T-helper 2 cell treated with Interferon-gamma antibody and Interleukin-4, amounts not matched to agents 5 μg/mL and 100 μg/mL, for 36 hours (primary cell): ENCODE measurements at places on chromosomes 7 and 10.

GRCh38 chr7:77351539-77352004, 64.6 kb downstream of the GSAP start:
- DNase-seq = peak; percentile 59

DNA sequence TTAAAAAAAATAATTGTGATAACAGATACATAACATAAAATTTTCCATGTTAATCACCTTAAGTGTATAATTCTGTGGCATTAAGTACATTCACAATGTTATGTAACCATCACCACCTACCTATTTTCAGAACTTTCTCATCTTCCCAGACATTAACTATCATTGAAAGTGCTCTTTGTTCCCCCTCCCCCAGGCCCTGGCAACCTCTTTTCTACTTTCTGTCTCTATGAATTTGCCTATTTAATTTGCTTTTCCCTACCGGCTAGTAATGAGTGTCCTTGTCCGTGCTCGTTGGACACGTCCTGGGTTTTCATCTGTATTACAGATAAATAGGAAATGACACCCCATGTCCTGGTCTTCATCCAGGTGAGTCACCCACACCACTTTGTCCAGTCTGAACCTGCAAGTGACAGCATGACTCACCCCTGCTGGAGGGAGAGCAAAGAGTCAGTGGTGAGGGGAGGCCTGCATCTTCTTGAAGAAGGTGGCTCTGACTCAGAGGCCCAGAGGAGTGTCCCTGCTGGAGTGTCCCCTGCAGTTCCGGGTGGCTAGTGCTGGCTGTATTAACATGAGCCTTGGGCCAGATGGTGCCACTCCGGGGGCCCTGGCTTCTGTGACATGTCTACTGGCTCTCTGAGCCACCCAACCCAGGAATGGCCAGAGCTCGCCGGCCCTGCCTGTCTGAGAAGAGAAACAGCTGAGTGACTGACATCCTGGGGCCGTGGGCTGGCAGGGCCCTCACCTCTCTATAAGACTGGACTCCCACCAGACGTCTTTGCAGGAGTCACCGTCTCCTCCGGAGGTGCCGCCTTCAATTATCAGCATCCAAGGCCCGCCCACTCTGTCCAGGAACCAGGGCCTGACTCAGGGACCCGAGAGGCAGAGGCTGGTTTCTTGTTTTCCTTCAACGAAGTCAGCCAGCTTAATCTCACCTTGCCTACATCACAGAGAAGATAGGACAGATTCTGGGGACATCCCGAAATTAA, 503.2 kb upstream of the MKI67 start:
- no peak for DNase-seq

GRCh38 chr7:117119192-117119924, 166.1 kb downstream of the ST7 start:
- peak; percentile 35 for DNase-seq

DNA sequence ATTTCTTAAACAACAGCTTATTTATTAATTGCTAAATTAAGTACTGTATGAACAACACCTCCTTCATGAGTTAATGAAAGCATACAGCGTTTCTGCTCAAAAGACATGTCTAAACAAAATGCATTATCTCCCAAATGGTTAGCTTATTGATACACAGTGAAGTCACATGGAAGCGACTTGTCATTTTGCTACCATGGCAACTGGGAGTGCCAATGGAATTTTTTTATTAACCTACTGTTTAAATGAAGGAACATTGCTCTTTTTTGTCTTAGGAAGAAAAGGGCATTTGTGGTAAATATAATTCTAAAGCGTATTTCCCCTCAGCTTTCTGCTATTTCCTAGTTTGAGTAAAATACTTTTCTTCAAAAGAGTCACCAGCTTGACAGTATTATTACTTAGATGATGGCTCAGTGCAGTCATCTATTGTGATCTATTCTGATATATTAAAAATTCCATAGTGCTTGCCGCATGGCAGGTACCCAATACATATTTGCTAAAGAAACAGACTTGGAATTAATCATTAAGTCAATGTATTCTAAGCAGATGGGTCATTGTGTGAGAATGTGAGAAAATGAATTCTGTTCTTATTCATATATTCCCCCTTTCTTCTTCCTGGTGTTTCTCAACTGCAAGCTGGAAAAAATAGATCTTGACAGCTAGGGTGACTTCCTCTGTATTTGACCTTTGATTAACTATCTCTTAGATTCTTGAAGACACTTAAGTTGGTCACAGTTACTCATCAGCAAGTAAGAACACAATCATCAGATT, 818.3 kb downstream of the MAGI2 start:
- no peak for DNase-seq

GRCh38 chr10:73408978-73409521, 4.8 kb downstream of the ANXA7 start:
- no peak for DNase-seq

GRCh38 chr7:6579446-6579845, 2.2 kb downstream of the ZDHHC4 start:
- no peak for DNase-seq

- DNase-seq = peak; percentile 32
Observed at GRCh38 chr7:50212666-50213621, 91.6 kb upstream of the IKZF1 start.

GRCh38 chr10:121683366-121683765, 85.1 kb upstream of the FGFR2 start:
- no peak for DNase-seq

GRCh38 chr7:135714534-135715009, 13.4 kb downstream of the SLC13A4 start:
- DNase-seq = no peak

DNA sequence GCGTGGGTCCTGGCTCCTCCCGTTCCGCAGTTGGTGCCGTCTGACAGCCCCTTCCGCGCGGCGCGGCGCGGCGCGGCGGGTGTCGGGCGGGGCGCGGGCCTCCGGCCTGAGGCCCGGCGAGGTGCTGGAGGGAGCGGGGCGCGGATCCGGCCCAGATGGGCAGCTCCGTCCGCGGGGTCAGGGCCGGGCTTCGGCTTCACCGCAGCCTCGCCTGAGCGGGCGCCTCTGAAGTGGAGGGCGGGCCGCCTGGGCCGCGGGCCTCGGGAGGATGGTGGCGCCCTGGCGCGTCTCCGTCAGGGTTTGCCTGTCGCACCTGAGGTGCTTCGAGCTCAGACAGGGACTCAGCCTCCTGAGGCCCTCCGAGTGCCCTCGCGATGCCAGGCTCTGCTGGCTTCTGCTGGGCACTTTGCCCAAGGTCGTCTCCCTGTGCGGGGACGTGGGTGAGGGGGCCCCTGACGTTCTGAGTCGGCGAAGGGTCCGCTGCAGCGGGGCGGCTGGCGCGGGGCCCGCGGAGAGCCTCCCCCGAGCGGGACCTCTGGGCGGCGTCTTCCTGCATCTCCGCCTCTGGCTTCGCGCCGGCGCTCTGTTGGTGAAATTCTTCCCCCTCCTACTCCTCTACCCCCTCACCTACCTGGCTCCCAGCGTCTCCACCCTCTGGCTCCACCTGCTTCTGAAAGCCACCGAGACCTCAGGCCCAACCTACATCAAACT, 473 bp downstream of the ADCK2 start:
- no peak for DNase-seq

DNA sequence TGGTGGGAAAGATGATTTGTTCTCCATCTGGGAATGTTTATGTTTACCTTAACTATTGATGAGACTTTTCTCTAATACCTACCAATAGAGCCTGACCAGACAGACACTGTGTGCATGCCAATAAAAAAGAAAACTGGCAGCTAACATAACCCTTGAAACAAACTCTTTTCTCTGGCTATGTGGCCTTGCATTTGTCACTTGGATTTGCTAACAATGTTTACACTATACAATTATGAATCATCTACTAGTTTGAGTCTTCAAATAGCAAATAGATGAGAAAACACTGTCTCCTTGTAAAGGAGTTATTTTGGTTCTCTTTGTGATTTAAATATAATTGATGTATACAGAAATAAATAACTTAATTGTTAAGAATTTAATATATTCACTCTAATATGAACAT, 273.1 kb downstream of the SEMA3D start:
- no peak for DNase-seq

GRCh38 chr7:154653281-154653680, 349.6 kb downstream of the PAXIP1 start:
- no peak for DNase-seq

GRCh38 chr7:80935991-80936780, 17.3 kb upstream of the SEMA3C start:
- DNase-seq = no peak

- no peak for DNase-seq
Observed at GRCh38 chr7:38020121-38020785, 99.8 kb downstream of the EPDR1 start.

GRCh38 chr7:184294-185264, 7.8 kb upstream of the FAM20C start:
- no peak for DNase-seq

DNA sequence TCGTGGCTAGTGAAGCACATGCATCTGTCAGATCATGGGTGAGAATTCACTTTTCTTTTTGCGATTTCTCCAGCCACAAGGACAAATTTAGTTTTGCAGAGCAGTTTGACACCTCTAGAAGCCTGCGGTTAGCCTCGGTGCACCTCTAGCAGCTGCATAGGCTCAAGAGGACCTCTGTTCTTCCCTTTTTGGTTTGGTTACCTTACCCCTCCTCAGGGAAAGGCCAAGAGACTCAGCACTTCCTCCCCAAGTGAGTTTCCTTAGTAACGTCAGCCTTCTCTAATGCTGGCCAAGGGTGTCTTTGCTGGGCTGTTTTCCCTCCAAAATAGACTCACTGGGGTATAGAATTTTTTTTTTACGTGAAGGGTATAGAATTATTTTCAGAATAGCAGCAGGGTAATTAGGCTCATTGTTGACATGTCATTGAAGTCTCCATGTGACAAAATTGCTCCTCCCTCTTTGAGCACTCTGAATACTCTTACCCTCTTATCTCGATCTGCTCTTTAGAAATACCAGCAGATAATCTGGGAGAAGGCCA, 97.8 kb downstream of the AUTS2 start:
- no peak for DNase-seq

DNA sequence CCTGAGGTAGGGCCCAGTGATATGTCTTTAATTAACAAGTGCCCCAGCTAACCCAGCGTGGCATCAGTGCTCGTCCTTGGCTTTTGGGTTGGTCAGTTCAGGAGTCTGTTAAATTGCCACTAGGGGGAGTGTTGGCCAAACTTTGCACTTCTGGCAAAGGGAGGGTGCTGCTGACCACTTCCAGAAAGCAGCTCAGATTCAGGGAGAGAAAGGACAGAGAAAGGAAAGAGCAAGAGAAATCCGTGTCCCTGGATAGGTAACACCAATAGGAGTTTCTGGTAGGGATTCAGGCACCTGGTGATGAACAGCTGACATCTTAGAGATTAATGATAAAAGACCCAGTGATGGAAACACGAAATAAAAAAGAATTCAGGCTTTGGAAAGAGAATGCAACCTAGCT, 243.1 kb upstream of the AOAH start:
- DNase-seq = no peak

- DNase-seq = no peak
Observed at GRCh38 chr7:156703209-156703608, 62.6 kb downstream of the RNF32 start.

DNA sequence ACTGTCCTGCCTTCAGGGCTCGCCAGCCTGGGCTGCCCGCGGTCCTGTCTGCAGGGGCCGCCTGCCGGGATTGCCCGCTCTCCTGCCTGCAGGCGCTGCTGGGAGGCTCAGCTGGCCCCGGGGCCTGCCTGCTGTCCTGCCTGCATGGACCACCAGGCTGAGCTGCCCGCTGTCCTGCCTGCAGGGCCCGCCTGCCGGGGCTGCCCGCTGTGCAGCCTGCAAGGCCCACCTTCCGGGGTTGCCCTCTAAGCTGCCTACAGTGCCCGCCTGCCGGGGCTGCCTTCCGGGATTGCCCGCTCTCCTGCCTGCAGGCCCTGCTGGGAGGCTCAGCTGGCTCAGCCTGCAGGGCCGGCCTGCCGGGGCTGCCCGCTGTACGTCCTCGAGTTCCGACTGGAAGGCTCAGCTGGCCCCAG, 164.4 kb downstream of the GLRX3 start:
- no peak for DNase-seq

DNA sequence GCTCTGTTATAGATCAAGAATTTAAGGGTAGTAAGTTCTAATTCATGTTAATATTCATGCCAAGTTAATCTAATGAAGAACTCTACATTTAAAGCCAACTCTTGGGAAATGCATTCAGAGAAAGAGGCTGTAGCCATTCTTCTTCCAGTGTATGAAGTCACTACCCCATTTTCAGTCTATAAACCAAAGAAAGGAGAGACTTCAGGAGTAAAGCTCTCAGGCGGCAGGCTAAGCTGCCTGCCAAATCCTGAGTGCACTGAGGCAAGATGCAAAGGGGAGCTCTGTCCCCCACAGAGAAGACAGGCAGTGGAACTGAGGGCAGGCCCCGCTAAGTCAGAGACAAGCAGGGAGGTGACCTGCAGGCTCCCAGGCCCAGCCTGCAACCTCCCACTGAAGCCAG, 41.5 kb downstream of the SLIT1 start:
- no peak for DNase-seq

DNA sequence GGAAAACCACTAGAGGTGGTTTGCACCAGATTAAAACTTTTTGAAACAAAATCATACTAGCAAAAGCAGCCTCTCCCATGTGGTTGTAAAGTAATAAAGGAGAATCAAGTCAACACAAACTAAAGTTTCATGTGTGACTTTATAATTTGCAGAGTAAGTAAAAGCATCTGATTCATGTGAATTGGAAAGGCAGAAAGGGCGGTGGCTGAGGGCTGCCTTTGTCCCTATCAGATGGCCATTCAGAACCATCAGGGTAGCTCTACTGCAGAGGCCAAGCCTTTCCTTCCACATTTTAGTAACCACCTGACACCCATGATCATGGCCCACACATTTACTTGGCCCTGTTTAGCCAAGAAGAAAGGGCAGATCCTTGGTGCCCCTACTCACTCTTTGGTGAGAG, 15.7 kb downstream of the WNT16 start:
- DNase-seq = no peak

DNA sequence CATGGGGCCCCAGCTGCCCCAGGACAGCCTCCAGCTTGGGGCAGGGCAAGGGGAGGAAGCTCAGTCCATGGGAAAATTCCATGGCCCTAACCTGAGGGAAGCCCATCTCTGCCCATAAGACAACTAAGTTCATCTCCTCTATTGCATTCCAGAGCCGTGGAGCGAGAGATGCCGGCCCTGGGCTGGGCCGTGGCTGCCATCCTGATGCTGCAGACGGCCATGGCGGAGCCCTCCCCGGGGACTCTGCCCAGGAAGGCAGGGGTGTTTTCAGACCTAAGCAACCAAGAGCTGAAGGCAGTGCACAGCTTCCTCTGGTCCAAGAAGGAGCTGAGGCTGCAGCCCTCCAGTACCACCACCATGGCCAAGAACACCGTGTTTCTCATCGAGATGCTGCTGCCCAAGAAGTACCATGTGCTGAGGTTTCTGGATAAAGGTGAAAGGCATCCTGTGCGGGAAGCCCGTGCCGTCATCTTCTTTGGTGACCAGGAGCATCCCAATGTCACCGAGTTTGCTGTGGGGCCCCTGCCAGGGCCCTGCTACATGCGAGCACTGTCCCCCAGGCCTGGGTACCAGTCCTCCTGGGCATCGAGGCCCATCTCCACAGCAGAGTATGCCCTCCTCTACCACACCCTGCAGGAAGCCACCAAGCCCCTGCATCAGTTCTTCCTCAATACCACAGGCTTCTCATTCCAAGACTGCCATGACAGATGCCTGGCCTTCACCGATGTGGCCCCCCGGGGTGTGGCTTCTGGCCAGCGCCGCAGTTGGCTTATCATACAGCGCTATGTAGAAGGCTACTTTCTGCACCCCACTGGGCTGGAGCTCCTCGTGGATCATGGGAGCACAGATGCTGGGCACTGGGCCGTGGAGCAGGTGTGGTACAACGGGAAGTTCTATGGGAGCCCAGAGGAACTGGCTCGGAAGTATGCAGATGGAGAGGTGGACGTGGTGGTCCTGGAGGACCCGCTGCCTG, 4.3 kb downstream of the AOC1 start:
- DNase-seq = no peak

- DNase-seq = no peak
Observed at GRCh38 chr10:99115703-99116102, 119.9 kb downstream of the HPSE2 start.

- no peak for DNase-seq
Observed at GRCh38 chr10:70270952-70271351, 12.9 kb downstream of the NPFFR1 start.
